ENCODE measurements at places on chromosomes 16 and 17.

GRCh38 chr17:13871261-13871660 lies 198.0 kb upstream of the COX10 start:
- DNase-seq: no peak

GRCh38 chr17:79714176-79715097 lies 16.3 kb upstream of the ENPP7 start:
- DNase-seq: no peak

DNA sequence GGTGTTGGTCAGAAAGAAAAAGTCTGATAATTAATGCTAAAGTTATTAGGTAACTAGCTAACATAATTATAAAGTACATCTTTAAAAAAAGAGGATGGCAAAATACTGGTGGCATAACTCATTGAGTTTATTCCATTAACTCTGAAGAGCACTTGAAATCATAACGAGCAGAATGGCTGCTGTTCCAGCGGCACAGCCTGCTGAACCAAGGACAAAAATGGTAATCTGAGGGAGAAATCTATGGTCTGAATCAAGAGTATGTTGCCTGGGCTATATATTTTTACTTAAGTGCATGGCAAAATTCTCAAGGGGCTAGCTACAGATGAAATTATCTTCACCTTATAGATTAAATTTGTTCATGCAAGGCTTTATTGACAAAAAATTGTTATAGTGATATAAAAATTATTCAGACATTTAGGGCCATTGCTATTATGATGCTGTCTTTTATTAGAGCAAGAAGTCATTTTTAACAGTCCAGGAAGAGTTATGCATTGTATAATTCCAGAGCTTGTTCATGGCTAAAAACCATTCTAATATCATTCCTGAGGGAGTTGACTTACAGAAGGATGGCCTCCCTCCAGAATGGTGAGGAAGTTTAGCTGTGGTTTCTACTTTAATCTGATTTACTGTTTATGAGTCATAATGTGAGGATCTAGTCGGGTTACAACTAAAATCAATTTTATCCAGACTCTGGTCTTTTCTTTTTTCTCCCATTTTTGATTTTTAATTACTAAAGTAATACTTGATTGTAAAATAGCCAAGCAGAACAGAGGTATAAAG lies 41.4 kb upstream of the ANKFN1 start:
- no peak for DNase-seq

DNA sequence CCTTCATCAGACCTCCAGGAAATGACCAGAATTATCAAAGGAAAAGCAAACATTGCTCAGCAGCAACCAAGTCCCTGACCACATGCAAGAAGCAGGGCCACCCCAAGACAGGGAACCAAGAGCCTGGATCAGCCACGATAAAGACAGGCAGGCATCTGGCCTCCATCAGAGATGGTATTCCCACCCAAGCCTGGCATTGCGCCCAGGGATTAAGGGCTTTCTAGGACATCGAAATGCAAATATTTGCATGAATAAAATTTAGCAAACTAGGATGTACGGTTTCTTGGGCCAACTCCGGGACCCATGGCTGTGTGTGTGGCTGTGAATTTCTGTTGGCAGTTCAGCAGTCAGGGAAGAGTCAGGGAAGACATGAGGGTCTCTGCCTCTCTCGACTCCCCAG lies 241.4 kb upstream of the DYNLRB2 start:
- no peak for DNase-seq

DNA sequence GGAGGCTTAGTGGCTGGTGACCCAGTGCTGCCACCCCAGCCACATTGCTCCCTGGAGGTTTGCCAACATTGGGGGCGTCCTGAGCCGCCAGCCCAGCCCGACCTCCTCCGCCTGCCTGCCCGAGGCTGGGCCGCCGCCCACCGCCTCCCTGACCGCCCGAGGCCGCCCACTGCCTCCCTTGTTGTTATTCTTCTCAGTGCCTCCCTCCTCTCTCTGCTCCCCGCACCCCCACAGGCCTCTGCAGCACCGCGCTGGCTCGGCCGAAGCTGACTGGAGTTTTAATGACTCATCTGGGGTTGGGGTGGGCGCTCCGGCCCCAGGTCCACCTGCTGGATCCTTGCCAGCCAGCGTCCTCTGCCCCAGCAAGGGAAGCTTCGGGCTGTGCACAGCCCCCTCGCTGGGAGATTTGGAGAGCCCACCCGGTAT lies 102.5 kb downstream of the RBFOX3 start:
- no peak for DNase-seq

DNA sequence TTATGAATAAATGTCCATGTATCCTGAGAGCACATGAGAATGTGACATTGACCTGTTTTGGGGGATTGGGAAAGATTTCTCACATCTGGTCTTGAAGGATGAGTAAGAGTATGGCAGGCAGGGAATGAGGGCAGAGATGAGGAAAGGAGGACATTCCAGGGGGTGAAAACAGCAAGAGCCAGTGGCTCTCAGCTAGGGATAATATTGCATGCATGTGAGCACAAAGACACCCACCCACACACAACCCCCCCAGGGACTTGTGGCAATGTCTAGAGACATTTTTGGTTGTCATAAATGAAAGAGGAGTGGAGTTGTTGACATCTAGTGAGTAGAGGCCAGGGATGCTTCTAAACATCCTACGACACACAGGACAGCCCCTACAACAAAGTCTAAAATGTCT lies 6.0 kb downstream of the MYO1D start:
- DNase-seq: no peak

DNA sequence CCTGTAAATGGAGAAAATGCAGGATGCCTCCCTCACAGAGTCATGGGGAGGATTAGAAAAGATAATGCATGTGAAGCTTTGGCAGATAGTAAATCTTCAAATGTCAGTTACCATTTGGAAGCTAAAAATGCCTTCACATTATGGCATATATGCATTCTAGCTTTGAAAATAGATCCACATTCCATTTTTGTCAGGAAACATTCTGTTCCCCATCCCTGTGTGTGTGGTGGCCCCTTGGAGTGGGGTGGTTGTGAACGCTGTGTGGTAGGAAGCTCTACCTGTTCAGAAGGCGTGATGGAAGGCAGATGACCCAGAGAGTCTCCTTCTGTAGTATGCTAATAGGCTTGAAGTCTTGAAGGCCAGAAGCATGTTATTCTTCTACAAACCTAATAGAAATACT lies 242.0 kb downstream of the HAPSTR1 start:
- DNase-seq: no peak

- DNase-seq: no peak
Observed at GRCh38 chr17:29018788-29019474, 13.1 kb upstream of the SEZ6 start.

- DNase-seq: no peak
Observed at GRCh38 chr17:59299400-59300092, 31.9 kb upstream of the YPEL2 start.

- DNase-seq: no peak
Observed at GRCh38 chr17:74831444-74832146, 28.1 kb downstream of the GRIN2C start.

DNA sequence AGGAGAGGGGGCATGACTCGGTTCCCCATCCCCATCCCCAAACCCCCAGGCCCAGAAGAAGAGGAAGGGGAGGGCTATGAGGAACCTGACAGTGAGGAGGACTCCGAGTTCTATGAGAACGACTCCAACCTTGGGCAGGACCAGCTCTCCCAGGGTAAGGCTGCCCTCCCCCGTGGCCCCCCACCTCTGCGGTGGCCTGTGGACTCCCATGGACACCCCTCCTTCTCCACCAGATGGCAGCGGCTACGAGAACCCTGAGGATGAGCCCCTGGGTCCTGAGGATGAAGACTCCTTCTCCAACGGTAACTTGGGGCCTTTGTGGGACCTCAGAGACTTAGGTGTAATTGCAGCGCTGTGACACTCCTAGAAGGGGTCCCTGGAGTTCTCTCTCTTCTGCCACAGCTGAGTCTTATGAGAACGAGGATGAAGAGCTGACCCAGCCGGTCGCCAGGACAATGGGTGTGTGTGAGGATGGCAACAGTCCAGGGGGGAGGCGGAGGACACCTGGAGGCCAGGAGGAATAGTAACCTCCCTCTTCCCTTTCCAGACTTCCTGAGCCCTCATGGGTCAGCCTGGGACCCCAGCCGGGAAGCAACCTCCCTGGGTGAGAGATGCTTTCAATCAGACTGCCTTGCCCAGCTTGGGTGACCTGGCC lies 5.6 kb downstream of the CD19 start:
- DNase-seq: no peak

GRCh38 chr16:58384437-58385055 lies 7.7 kb upstream of the GINS3 start:
- DNase-seq: no peak

DNA sequence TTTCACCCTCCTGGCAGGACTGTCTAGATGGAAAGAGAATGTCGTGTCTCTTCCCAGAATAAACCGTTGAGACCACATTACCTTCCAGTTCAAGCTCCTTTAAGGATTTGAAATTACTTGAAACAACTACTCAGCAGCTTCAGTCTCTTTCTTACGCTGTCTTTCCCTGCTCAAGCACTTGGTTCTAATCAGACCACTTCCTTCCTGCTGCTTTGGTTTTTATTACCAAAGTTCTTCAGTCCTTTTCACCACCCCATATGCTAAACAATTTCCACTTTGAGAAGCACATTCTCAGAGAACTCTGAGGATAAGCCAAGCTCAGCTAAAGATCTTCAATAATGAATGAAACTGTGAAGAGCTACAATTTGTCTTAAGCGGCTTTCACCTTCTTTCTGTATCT lies 105.4 kb downstream of the STX8 start:
- DNase-seq: no peak

- DNase-seq: no peak
Observed at GRCh38 chr16:88722784-88723506, 16.6 kb downstream of the CTU2 start.

- DNase-seq: no peak
Observed at GRCh38 chr17:57296231-57296630, 39.9 kb downstream of the MSI2 start.

GRCh38 chr17:28947639-28948038 lies 3.7 kb downstream of the PHF12 start:
- no peak for DNase-seq

DNA sequence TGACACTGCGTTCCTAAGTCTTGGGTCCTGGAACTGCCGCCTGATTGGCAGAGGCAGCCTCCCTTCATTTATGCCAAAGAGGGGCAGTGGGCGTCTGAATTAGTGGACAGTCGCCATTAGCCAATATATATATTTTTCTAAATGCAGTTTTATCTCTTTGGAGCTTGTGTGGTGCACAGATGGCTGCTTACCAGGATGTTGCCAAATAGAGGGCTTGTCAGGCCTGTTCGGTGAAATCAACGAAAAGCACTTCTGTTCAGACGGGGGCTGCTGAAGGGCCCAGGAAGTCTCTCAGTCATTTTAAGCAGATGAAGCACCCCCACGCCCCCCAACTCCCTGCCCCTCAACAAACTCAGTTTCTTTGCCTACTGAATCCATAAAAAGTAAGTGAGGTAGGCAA lies 66.0 kb downstream of the RAP1GAP2 start:
- DNase-seq: no peak

DNA sequence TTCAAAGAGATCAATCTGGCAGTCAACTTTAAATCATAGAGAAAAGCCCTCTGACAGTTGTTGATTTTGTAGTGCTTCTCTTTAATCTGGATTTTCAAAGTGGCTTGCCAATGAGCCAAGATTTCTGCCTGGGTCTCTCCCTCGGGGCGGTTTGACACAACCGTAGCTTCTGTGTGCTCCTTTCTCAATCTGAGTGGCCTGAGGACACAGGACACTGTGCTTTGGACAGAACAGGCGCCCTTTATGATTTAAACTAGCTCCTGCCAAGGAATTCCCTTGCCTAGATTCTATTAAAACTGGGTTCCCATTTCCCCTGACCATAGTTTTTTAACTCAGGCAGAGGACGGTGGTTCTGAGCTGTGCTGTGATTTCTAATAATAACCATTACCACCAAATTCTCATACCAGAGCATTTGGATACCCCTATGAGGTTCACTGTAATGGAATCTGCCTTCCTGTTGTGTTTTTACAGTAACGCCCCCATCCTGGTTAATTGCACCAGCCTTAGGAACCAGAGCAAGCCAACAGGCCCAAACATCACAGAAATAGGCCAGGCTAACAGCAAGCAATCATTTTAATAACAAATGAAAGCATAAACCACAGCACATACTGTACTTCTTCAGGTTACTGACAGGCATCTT lies 4.0 kb downstream of the ZFHX3 start:
- DNase-seq: no peak

GRCh38 chr17:60729854-60730253 lies 52.2 kb downstream of the BCAS3 start:
- no peak for DNase-seq

- DNase-seq: no peak
Observed at GRCh38 chr17:40903129-40903847, 18.2 kb upstream of the KRT20 start.

DNA sequence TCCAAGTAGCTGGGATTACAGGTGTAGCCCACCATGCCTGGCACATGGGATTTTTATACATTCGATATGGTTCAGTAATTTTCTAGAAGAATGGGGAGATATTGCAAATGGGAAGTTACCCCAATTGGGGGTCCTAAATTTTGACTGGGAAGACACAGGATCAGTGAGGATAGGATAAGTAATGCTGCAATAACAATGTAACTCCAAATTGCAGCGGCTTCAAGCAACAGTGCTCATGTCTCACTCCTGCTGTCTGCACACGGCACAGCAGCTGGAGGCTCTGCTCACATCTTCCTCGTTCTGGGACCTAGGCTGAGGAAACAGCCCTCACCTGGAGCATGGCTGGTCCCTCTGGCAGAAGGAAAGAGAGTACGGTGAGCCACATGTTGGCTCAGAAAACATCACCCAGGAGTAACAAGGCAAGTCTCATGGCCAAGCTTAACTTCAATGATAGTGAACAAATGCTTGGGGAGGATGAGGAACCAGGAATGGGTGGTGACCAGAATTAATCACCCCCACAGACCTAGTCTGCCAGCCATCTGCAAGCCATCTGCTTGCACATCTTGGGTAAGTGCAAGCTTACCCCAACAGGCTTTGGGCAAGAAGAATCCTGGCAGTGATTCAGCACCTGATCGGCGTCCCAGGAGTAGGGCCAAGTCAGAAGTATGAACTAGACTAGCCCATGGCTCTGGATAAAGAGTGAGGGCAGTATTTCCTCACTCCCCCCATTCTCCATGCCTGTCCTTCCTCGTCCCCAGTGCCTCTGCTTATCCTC lies 229.2 kb downstream of the COPRS start:
- DNase-seq: no peak

DNA sequence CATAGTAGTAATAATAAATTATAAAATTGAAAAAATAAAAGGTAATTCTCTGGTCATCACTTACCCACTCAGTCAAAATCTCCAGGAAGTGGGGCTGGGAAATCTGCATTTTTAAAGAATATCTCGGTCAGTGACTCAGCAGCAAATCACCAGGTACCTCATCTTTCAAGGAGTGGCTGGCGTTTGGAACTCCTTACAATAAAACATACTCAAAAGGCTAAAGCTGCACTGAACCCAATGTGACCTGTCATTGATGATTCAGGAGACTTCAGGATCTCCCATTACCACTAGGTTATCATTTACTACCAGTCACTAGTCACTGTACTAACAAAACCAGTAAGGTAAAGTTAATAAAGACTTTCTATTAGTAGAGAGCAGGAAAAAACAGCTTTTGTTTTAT lies 21.5 kb upstream of the RFFL start:
- DNase-seq: no peak

DNA sequence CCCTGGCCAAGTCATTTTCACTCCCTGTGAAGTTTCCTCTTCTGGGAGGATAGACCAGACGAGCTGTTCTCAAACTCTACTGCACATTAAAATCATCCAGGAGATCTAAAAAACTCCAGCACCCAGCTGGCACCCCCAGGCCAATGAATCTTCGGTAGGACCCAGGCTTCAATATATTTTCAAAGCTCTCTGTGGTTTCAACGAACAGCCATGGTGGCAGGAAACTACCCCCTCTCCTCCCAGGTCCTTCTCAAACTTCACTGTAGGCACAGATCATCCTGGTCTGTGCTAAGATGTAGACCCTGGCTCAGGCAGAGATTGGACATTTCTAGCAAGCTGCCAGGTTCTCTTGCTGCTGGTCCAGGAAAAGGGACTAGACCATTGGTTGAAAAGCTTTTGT lies 38.7 kb upstream of the GRIN2A start:
- DNase-seq: no peak
